AG10803 (cell line): ENCODE measurements at places on chromosomes 1 and 21.

GRCh38 chr1:172359491-172359999 lies 60.9 kb upstream of the C1orf105 start:
- peak; percentile 77 for DNase-seq

- no peak for DNase-seq
Observed at GRCh38 chr1:189939967-189940366, 537.7 kb downstream of the BRINP3 start.

DNA sequence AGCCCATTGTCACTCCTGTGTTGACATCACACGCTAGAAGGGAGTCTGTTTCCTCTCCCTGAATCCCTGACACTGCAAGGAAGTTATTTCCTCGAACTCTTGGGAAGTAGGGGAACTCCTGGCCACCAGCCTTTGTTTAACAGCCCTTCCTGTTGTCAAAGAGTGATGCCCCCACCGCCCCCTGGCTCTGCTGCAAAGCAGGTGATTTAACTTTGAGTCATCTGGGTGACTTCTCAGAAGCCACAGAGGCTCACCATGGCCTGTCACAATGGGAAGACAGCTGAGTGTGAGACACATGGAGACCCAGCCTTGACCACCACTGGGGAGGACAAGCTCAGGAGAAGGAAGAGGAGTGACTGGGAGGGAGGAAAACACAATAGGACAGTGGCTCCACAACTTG lies 182.8 kb downstream of the PSMG1 start:
- DNase-seq, result no peak

DNA sequence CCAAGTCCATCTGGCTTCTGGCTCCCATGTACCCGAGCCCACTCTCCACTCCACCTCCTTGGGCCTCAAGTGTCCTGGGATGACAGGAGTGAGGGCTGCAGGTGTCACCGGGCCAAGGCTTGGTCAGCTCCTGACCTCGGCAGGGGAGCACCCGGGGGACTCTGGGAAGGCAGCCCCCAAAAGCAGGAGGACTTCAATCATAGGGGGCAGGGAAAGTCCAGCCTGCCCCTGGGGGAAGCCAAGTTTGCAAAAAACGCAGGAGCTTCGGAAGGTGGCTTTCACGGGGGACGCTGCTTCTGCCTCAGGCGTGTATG lies 56.8 kb downstream of the KCNAB2 start:
- no peak for DNase-seq

GRCh38 chr1:247212012-247212411 lies 40.2 kb upstream of the ZNF124 start:
- DNase-seq, result no peak

DNA sequence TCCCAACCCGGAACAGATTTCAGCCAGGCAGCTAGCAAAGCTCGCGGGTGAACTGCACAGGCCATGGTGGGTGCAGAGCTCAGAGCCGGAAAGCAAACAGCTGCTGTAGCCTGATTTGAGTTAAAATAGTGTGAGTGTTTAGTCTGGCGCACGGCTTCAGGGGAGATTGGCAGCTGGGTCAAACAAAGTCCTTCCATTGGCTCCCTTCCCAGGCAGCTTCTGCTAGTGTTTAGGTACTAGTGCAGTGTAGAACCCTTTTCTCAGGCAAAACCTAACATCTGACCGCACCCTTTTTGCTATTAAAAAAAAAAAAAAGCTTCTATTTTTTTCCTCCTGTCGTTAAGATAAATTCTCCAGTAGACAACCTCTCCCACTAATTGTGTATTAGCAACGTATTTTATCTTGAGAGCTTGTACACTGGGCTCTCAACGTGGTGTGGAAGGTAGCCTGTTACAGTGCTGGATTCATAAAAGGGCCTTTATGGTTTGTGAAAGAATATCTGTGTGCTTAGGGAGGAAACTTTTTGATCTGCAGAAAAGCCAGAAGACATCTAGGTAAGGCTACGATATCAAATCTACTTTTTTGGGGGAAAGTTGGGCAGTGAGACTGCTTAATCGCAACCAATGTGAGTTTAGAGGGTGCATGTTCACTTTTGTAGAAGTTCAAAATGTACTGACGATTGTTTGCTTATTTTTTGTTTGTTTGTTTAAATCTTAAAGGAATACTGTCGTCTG lies 689.6 kb downstream of the USP25 start:
- peak; percentile 44 for DNase-seq

GRCh38 chr1:55481634-55482033 lies 266.5 kb upstream of the USP24 start:
- peak; percentile 46 for DNase-seq

DNA sequence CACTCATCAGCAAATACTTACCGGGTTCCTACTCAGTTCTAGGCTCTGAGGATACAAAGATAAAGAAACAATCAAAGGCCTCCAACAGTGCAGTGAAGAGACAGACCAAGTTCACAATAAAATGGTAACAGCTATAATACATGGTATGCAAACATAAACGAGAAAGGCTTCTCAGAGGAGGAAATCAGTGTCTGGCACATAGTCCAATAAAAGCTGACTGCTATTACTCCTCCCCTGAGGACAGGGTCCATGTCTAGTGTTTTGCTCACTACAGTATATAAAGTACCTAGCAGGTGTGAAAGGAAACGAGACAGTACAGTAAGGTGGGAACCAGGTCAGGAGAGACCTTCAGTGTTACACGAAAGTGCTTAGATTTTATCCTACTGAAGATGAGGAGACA lies 4.3 kb downstream of the RBM34 start:
- DNase-seq, result no peak

GRCh38 chr1:51423073-51423821 lies 92.9 kb upstream of the TTC39A start:
- DNase-seq, result peak; percentile 40

GRCh38 chr1:168734271-168734670 lies 5.3 kb upstream of the DPT start:
- no peak for DNase-seq

DNA sequence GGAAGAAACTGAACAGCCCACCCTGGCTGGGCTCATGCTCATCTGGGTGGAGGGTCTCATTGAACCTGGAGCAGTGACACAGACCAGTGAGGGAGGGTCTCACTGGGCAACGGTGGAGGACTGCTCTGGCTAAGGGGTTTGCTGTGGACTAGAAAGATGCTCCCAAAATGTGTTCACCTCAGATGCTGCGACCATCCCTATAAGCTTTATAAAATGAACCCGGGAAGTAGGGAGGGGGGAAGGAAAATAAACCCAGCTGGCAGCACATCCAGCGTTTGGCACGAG lies 34.5 kb upstream of the LBR start:
- no peak for DNase-seq

- no peak for DNase-seq
Observed at GRCh38 chr21:44291936-44292811, 6.5 kb downstream of the AIRE start.

DNA sequence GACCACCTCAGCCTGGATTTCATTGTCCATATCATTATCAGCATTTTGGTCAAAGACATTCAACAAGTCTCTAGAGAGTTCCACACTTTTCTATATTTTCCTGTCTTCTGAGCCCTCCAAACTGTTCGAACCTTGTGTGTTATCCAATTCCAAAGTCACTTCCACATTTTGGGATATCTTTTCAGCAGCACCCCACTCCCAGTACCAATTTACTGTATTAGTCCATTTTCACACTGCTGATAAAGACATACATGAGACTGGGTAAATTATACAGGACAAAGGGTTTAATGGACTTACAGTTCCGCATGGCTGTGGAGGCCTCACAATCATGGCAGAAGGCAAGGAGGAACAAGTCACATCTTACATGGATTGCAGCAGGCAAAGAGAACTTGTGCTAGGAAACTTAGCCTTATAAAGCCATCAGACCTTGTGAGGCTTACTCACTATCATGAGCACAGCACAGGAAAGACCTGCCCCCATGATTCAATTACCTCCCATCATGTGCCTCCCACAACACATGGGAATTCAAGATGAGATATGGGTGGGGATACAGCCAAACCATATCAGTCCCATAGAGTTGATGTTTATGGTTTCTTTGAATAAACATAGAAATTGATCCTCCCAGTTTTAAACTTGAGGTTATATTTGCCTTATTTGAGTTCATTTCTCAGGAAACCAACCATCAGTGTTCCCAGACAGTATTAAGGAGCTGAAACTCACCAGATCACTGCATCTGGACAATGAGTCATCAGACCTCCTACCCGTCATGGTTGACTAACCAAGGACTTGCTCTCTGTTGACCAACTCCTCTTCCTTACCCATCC lies 322.7 kb upstream of the DUSP10 start:
- peak; percentile 82 for DNase-seq
